Inflammatory macrophage treated with lipopolysaccharide for 4 hours (primary cell): ENCODE measurements at places on chromosomes 13 and 19.

- no peak for DNase-seq
Measured at GRCh38 chr13:35618565-35619083, 142.1 kb upstream of the MAB21L1 start.

DNA sequence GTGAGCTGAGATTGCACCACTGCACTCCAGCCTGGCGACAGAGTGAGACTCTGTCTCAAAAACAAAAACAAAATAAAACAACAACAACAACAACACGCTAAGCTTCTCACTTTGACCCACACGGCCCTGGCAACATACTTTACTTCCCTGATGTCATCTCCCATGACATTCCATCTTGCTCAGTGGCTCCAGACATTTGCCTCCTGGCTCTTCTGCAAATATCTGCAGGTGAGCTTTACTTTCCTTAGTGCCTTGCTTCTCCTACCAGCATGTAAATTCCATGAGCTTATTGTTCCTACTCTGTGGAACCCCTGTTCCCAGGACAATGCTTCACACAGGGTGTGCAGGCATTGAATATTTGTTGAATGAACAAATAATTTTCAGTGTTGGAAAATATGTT, 205.6 kb upstream of the TMTC4 start:
- no peak for DNase-seq

GRCh38 chr13:111598747-111599146, 278.3 kb downstream of the TEX29 start:
- DNase-seq = no peak

- no peak for DNase-seq
Measured at GRCh38 chr13:22461854-22462490, 718.8 kb upstream of the SGCG start.

- DNase-seq = no peak
Measured at GRCh38 chr13:24251525-24251924, 57.9 kb upstream of the C1QTNF9 start.

DNA sequence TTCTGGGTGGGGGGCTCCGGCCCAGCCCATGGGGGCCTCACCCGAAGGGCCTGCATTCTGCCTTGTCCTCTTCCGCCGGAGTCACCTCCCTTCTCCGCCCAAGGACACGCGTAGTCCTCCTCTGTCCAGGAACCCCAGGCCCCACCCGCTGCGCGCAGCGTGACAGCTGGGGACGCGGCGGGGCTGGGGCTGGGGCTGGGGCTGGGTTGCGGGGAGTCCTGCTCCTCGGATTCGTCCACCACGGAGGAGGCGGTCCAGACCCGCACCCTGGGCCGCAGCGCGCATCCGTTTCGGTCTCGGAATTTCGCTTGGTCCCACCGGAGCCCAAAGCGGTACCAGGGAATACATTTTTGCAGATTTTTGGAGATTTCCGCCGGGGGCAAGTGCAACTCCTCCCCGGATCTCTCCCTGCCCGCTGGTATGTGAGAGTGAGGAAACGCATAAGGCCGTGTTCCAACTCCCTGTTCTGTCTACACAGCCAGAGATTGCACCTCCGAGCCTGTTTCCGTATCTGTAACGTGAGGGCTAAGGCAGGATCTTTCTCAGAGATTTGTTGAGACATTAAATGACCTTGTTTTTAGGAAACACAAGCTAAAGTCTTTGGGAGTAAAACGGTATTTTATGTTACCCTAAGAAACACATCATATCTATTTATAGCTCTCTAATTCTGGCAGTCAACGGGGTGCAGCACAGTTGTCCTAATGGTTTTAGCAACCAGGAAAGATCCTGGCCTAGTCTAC, at the start of gene COX7A1:
COX7A1 (minus strand) TSS at position 96 of the 740 bp plus-strand sequence; CDS start at position 56, 40 bp downstream.
- DNase-seq = no peak

DNA sequence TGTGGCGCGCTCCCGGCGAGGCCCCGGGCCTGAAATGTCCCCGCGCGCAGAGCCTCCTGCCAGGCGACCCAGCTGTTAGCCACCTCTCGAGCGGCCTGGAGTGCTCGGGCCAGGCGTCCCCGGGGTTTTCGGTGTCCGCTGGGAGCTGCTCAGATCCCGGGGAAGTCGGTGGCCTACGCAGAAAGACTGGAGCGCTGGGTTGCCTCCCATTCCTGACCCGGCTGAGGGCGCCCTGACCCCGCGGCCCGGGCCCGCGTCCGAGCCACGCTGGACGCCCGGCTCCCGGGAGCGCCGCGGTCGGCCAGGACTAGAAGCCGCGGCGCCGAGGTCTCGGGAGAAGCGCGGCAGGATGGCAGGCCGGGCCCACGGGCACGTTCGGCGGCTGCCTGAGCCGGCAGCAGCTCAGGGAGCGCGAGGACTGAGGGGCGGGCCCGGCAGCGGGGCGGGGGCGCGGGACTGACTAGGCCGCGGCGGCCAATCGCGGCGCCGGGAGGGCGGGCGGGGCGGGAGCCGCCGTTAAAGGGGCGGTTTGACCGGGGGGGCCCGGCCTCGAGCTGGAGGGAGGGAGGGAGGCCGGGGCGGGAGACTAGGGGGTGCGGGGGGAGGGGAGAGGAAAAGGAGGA, 1.3 kb upstream of the ZIC2 start:
- peak; percentile 33 for DNase-seq

DNA sequence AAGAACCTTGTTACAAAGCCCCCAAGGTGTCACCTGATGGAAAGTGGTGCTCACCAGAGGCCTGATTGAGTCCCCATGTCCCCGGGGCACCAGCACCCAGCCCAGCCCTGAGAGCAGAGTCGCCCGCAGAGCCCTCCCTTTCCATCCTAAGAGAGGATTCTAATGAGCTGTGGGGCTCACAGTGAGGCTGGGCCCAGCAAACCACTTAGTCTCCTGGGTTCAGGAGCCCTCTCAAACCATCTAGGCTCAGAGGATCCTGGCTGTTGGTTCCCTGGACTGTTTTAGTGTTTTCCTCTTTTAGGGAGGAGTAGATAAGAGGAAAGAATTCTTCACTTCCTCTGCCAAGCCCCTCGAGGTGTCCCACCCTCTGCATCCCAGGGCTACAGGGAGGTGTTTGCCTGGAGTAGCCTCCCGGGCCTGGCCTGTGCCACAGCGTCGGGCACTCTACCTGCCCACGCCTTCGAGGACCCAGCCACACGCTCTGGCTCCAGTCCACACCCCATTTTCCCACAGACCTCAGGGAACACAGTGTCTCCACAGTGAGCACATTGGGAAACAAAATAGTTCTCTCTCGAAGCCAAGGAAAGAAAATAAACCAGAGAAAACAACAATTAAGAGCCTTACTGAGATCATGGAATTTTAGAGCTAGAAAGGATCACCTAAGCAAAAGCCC, 34.4 kb downstream of the DHRS12 start:
- no peak for DNase-seq

GRCh38 chr19:14015524-14016035, 9.5 kb upstream of the RFX1 start:
- DNase-seq = no peak
